ENCODE measurements at places on chromosomes 7 and 10.

- DNase-seq = peak; percentile 49
Observed at GRCh38 chr7:111744501-111745155, 182.3 kb upstream of the IMMP2L start.

- DNase-seq = no peak
Observed at GRCh38 chr10:120205368-120206018, 251.5 kb upstream of the PLPP4 start.

DNA sequence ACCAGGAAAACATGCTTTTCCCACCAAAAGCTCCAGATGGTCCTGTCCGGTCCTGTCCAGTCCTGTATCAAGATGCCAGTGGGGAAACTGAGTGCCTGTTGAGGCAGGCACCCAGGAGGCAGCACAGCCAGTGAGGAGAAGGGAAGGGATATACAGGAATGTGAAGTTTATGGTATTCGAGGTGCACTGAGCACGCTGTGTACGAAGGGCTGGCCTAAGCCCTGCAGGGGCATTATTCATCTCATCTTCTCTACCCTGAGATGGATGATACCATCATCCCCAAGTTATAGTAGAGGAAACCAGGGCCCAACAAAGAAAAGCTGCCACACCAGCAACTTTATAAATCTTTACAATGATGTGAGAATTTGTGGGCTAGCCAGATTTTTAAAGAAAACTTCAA lies 23.4 kb upstream of the FXYD4 start:
- DNase-seq = no peak

DNA sequence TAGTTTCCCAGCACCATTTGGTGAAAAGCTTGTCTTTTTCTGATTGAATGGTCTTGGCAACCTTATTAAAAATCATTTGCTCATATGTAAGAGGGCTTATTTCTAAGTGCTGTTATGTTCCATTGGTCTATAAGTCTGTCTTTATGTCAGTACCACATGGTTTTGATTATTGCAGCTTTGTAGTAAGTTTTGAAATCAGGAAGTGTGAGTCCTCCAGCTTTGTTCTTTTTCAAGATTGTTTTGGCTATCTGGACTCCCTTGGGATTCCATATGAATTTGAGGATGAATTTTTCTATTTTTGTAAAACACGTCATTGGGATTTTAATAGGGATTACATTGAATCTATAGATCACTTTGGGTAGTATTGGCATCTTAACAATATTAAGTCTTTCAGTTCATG lies 5.4 kb downstream of the KIF11 start:
- no peak for DNase-seq

DNA sequence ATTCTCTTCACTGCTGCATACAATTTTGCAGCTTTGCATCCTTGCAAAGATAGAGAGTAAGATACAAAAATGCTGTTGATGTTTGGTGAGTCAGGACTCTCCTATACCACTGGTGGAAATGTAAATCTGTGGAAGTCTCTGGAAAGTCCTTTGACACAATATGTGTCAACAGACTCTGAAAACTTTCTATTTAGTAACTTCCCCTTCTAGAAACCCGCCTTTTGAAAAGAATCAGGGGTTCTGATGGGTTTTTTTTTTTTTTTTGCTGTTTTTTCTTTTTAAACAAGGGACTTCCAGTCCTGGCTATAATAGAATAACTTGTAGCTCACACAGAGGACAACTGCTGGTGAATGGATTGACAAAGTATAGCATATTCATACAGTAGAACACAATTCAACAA lies 16.4 kb downstream of the NOD1 start:
- DNase-seq = no peak

DNA sequence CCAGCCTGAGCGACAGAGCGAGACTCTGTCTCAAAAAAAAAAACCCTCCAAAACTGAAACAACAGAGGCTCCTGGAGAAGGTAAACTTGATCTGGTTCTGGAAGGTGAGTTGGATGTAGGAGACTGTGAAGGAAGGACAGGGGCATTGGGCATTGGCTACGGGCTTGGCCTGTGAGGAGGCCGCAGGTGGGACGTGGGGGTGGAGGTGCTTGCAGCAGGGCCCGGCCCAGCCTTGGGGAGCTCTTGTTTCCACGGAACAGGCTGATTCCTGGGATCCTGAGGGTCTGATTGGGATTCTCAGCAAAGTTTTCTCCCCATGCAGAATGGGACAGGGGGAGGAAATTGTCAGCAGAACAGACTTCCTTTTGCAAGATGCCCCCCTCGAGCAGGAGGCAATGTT lies 30.6 kb downstream of the IL15RA start:
- no peak for DNase-seq

GRCh38 chr10:106565546-106565945 lies 599.0 kb downstream of the SORCS1 start:
- DNase-seq = no peak

GRCh38 chr7:27191161-27191731 lies 6.2 kb upstream of the HOXA11 start:
- no peak for DNase-seq

DNA sequence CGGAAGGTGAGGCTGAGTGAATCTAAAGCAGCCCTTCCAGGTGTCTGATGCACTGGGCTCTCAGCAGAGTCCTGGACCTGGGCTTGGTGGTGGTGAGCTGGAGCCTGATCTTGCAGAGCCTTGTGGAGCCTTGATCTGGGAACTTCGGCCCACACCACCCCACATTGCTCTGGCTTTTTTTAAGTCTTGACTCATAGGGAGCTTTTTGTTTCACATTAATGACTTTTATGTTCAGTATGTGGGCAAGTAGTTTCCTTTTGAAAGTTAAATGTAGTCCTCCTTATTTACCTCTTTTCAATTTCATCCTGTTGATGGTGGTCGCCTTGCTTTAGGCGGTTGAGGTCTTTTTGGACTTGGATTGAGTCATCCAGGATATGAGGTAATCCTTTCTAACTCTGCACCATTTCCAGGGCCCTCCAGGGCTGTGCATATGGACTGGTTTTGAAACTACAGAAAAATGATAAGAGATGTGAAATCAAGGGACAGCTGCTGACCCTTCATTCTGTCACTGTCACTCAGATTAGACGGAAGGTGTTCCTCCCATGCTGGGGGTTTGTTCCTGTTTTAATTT lies 2.9 kb upstream of the NRAP start:
- DNase-seq = peak; percentile 25

DNA sequence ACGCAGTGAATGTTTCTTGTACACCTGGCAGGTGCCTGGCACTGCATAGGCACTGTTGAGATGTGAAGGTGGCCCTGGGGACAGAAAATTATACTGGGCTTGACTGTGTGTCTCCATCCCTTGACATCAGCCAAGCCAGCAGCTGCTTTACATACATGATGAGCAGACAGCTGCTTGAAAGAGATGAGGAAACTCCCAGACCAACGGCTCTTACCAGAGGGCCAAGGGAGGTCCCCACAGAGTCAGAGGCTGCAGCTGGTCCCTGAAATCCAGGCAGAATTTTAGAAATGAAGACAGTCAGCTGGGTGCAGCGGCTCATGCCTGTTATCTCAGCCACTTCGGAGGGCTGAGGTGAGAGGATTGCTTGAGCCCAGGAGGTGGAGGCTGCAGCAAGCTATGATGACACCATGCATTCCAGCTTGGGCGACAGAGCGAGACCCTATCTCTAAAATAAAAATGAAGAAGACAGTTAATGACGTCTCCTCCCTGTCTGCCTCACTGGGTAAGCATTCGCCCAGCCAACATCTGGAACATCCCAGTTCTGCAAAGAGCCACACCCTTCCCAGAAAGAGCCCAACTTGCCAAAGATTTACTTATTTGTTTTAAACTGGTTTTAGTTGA lies 17.6 kb downstream of the LIMK1 start:
- DNase-seq = no peak

GRCh38 chr10:120517881-120518484 lies 61.0 kb downstream of the PLPP4 start:
- no peak for DNase-seq

GRCh38 chr10:118470470-118470869 lies 125.0 kb downstream of the PRLHR start:
- no peak for DNase-seq

DNA sequence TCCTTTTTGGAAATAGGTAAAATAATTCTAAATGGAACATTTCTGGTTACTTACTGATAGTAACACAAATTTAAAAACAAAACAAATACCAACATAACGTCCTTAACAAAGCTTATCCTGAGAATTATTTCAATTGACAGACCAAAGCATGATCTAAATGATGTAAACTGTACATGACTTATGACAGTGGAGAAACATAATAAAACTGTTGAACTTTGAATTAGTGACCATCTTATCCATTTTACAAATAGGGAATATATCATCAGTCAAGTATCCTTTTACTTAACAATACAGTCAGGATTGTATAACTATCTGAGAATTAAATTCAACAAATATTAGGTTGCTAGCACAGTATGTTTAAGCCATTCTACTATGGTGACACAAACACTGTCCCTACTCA lies 2.4 kb downstream of the IPMK start:
- no peak for DNase-seq

DNA sequence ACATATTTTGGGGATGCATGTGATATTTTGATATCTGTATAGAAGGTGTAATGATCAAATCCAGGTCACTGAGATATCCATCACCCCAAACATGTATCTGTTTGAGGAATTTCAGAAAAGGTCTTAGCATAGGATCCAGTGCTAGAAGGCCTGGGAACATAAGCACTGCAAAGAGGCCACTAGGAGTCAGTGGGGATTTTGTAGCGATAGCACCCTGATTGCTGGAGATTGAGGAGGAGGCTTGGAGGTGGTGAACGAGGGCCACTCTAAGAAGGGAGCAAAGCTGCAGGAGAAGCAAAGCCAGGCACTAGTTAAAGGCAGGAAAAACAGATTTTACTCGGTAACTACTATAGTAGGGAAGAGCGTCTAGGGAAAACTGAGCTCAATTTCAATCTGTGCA lies 324.0 kb downstream of the LHFPL3 start:
- DNase-seq = no peak

- no peak for DNase-seq
Observed at GRCh38 chr7:131506597-131506996, 49.8 kb downstream of the PODXL start.
